Activated T-helper 1 cell treated with anti-CD3 and anti-CD28 coated beads, Interleukin-12 subunit alpha, Interleukin-12 subunit beta, Interleukin-2, Interleukin-4 antibody, amounts not matched to agents 30 ng/mL and 10 ng/mL and 1 ng/mL, durations not matched to agents 14 hours and 24 hours and 36 hours (primary cell): ENCODE measurements at places on chromosomes 1 and 21.

GRCh38 chr1:204314171-204314892 is 45.4 kb downstream of the PLEKHA6 start:
- H3K27ac ChIP-seq, result no peak overlapping the region
- no peaks in the 10 kb centered on the region for H3K27me3 ChIP-seq
- peaks cover under 1% of the 10 kb centered on the region for H3K4me1 ChIP-seq
- H3K4me3 ChIP-seq, result no peak overlapping the region
- no peaks in the 10 kb centered on the region for H3K36me3 ChIP-seq

DNA sequence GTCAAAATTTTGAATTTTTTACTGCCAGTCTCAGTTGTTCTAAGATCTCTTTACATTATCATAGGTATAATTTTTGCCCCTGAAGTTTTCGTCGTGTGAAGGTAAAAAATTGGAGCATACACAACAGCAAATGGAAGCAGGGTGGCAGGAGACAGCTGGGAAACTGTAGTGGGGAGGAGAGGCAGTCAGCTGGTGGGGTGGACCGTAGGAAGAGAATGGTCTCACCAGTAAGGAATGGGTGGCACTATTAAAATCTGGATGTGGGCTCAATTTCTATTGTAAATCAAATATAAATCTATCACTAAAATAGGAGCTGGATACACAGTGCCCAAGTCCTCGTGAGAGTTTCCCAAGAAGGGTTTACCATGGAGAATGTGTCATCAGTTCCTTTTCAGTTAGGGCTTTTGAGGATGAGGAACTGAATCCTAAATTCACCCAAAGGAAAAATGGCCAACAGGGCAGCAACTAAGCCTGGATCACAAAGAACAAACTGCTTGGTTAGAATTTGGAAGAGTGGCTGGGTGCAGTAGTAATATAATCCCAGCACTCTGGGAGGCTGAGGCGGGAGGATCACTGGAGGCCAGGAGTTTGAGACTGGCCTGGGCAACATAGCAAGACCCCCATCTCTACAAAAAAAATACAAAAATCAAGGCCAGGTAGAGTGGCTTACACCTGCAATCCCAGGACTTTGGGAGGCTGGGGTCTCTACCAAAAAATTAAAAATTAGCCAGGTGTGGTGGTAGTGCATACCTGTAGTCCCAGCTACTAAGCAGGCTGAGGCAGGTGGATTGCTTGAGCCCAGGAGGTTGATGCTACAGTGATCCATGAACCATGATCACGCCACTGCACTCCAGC is 10.5 kb upstream of the IRF2BP2 start:
- no peaks in the 10 kb centered on the region for H3K36me3 ChIP-seq
- no peaks in the 10 kb centered on the region for H3K27me3 ChIP-seq
- H3K4me1 ChIP-seq, result peaks cover 17% of the 10 kb centered on the region
- DNase-seq, result no peak
- H3K27ac ChIP-seq, result no peak overlapping the region

- no peak overlapping the region for H3K4me3 ChIP-seq
- H3K36me3 ChIP-seq, result no peaks in the 10 kb centered on the region
- no peak for DNase-seq
- H3K27ac ChIP-seq, result no peak overlapping the region
Observed at GRCh38 chr1:227907439-227908015, 40.2 kb downstream of the WNT9A start.

- H3K27ac ChIP-seq, result no peak overlapping the region
- no peak for DNase-seq
- no peak overlapping the region for H3K4me3 ChIP-seq
- no peaks in the 10 kb centered on the region for H3K27me3 ChIP-seq
Observed at GRCh38 chr1:166738873-166739272, 100.4 kb upstream of the POGK start.

DNA sequence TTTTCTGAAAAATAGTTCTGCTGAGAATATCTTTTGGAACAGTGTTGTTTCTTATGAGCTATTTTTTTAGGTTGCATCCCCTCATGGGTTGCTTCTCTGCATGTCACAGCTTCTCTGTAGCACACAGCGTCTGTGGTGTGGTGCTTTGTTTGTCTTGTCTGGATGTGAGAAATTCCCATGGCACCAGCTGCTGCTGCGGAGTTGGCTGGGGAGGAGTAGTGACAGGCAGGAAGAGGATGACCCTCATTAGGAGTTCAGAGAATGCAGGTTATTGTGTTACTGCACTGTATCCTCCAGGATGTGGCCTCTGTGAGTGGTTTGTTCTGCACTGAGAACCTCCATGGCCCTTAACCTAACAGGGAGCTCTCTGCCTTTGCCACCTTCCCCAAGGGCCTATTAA is 64.8 kb downstream of the TSEN15 start:
- peaks cover 11% of the 10 kb centered on the region for H3K4me1 ChIP-seq
- H3K36me3 ChIP-seq, result peaks cover 2% of the 10 kb centered on the region
- H3K4me3 ChIP-seq, result no peak overlapping the region

DNA sequence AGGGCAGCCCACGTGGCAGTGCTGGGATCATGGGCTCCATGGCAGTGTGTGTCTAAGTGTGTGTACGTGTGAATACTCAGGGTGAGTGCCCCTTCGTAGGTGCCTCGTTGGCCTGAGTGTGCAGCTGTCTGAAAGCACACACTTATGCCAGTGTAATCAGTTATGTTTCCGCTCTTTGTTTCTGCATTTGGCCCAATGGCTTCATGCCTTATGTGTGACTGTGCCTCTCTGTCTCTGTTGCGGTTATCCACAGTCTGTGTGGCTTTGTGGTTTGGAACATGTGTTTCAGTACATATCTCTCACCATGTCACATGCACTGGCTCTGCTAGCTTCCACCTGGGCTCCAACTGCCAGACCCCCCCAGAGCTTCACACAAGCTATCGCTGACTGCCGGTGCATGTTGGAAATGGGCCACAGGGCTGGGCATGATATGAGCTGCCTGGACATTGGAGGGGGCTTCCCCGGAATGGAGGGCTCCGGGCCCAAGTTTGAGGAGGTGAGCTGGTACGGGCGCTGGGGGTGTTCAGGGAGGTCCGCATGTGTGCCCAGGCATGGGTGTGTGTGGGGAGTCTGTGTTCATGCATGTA is 70.3 kb upstream of the TINAGL1 start:
- H3K4me3 ChIP-seq, result peak overlapping the region; percentile 6
- peak; percentile 39 for DNase-seq
- peak overlapping the region; percentile 40 for H3K27ac ChIP-seq
- H3K36me3 ChIP-seq, result no peaks in the 10 kb centered on the region
- H3K4me1 ChIP-seq, result peaks cover 36% of the 10 kb centered on the region

- no peak overlapping the region for H3K4me3 ChIP-seq
- no peaks in the 10 kb centered on the region for H3K36me3 ChIP-seq
- peaks cover 2% of the 10 kb centered on the region for H3K27me3 ChIP-seq
- H3K4me1 ChIP-seq, result no peaks in the 10 kb centered on the region
Observed at GRCh38 chr1:239954836-239955235, 136.8 kb upstream of the FMN2 start.

DNA sequence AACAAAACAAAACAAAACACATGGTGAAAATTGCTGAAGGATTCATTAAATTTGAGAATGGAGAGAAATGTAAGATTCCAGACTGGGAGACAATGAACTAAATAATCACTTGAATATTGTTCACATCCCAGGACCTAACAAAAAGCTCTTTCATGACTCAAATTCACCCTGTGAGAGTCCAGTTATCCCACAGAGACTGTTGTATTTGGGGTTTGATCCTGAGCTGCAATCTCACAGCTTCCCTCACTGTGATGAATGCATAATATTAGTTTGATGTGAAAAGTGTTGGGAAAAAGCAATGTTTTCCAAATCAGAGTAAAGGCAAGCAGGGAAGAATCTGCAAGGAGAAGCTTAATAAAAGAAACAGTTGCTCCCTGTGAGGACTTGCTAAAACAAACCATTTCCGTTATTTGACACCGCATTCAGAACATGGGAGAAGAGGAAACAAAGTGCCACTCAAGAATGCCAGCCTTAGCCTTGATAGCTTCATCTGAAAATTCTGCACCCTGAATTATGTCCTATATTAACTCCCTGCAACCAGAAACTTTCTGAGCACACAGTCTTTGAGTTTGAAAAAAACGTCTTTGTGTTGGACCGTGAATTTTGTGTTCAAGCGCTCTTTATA is 208.8 kb downstream of the DAB1 start:
- no peaks in the 10 kb centered on the region for H3K27me3 ChIP-seq
- H3K36me3 ChIP-seq, result no peaks in the 10 kb centered on the region
- no peak for DNase-seq
- H3K27ac ChIP-seq, result no peak overlapping the region
- H3K4me3 ChIP-seq, result no peak overlapping the region

- no peak overlapping the region for H3K27ac ChIP-seq
- H3K4me1 ChIP-seq, result no peaks in the 10 kb centered on the region
- DNase-seq, result no peak
- H3K27me3 ChIP-seq, result no peaks in the 10 kb centered on the region
- H3K36me3 ChIP-seq, result peaks cover 27% of the 10 kb centered on the region
Observed at GRCh38 chr1:37875833-37876232, 16.4 kb upstream of the MTF1 start.

- H3K4me3 ChIP-seq, result no peak overlapping the region
- peaks cover 5% of the 10 kb centered on the region for H3K27me3 ChIP-seq
- H3K4me1 ChIP-seq, result no peaks in the 10 kb centered on the region
Observed at GRCh38 chr1:44499306-44499705, 94.3 kb downstream of the RNF220 start.

- peaks cover 19% of the 10 kb centered on the region for H3K27me3 ChIP-seq
- H3K4me1 ChIP-seq, result no peaks in the 10 kb centered on the region
- no peak overlapping the region for H3K27ac ChIP-seq
- DNase-seq, result no peak
Observed at GRCh38 chr1:19672237-19672636, 7.6 kb downstream of the HTR6 start.

DNA sequence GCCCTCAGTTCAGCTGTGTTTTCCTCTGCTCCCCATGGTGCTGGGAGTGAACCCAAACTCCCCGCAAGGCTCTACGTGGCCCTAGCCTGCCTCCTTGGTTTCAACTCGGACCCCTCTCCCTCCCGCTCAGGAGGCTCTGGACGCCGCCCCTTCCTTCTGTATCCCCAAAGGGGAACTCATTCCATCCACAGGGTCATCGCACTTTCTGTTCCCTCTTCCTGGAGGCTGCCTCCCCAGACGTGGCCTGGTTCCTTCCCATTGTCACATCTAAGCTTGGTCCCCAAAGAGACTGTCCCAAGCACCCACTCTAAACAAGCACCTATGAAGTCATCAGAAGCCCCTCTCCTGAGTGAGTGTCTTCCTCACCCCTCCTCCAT is 10.9 kb downstream of the KCNAB2 start:
- H3K4me3 ChIP-seq, result no peak overlapping the region
- no peak overlapping the region for H3K27ac ChIP-seq
- H3K4me1 ChIP-seq, result peaks cover 8% of the 10 kb centered on the region
- no peak for DNase-seq
- peaks cover 1% of the 10 kb centered on the region for H3K27me3 ChIP-seq

DNA sequence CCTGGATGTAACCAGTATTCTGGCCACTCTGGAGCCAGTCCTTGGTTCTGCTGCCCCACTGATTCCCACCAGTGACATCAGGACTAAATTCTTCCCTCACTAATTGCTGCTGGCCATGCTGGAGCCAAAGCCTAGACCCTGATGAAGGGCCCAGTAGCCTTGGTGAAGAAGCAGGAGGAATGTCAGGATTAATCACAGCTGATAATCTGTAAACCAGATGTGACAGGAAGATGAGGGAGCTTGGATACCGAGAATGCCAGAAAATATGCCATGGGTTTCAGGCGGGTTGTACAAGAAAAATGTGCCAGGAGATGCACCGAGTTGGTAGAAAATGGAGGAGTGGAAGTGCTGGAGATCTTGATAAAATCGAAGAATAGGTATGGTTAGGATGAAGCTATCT is 119.0 kb upstream of the PPP2R5A start:
- H3K27ac ChIP-seq, result no peak overlapping the region
- H3K36me3 ChIP-seq, result peaks cover 2% of the 10 kb centered on the region
- H3K4me1 ChIP-seq, result peaks cover 16% of the 10 kb centered on the region

DNA sequence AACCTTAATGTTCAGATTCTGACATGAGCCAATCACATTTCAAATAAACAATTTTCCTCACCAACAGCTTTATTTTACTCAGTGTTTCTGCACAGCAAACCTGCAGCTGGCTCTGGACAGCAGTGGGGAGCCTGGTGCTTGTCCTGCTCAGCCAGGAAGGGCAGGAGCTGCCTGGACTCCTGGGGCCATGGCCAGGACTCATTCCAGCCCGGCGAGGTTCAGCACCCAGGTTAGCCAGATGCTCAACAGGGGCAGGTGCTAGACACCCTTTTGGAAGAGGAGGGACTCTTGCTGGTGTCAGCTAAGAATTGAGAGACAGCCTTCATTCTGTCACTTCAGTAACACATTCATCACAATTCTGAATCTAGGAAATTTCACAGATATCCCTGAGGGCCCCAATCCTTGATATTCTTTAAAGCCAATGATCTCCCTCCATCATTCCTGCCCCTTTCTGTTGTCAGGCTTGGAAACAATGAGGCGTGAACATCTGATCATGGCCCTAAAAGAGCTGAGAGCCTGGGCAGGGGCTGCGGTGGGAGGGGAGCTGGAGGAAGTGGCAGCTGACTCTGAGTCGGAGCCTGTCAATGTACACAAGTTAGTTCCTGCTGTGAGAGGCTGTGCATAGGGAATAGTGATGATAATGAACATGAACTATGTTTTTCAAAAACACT is 251.3 kb downstream of the SDCCAG8 start:
- peaks cover 1% of the 10 kb centered on the region for H3K27me3 ChIP-seq
- no peak for DNase-seq
- H3K36me3 ChIP-seq, result peaks cover 8% of the 10 kb centered on the region
- no peaks in the 10 kb centered on the region for H3K4me1 ChIP-seq
- H3K4me3 ChIP-seq, result no peak overlapping the region
- no peak overlapping the region for H3K27ac ChIP-seq

GRCh38 chr1:207711285-207711684 is 40.6 kb upstream of the CD46 start:
- H3K4me1 ChIP-seq, result no peaks in the 10 kb centered on the region
- H3K27me3 ChIP-seq, result peaks cover 4% of the 10 kb centered on the region
- DNase-seq, result no peak
- H3K27ac ChIP-seq, result no peak overlapping the region
- no peaks in the 10 kb centered on the region for H3K36me3 ChIP-seq

GRCh38 chr1:153565529-153566374 is at the start of gene S100A2:
TSS of gene S100A2 (minus strand) at chr1:153565844. CDS start at chr1:153563877, 1,967 bp downstream.
- H3K27me3 ChIP-seq, result peaks cover 1% of the 10 kb centered on the region
- peak within 1 kb of the TSS; percentile 76 for H3K4me3 ChIP-seq
- no peak for DNase-seq
- H3K27ac ChIP-seq, result peak within 1 kb of the TSS; percentile 100

DNA sequence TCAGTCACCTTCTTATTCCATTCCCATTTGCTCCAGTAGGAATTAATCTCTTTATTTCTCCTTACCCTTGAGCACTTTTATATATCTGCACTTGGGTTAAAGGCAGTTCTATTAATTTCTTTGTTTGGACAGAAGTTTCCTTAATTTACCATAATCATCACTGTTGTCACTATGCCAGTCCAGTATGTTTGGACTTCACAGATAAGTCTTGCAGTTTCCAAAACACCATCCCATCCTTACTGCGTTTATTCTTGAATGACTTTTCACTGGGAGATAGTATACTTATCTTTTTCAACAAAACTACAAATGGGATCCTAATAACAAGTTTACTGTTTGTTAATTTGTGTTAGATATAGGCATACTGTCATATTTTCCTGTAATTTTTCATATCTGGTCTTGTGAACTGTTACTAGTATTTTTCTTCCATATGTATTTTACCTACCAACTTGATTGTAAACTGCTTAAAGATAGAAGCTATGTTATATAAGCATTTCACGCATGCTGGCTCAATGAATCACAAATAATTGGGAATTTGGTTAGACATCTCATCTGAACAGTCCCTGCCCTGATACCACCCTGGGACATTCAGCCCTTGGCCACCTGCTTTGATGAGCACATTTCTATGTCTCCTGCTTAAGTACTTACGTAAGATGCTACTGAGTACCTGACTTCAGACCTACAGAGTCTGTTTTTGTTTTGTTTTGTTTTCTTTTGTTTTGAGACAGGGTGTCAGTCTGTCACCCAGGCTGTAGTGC is 78.2 kb downstream of the OLFML2B start:
- DNase-seq, result no peak
- H3K27me3 ChIP-seq, result no peaks in the 10 kb centered on the region
- H3K4me3 ChIP-seq, result no peak overlapping the region
- H3K4me1 ChIP-seq, result no peaks in the 10 kb centered on the region
- no peak overlapping the region for H3K27ac ChIP-seq
- peaks cover 16% of the 10 kb centered on the region for H3K36me3 ChIP-seq
